NCI-H69 (cell line): ENCODE measurements at places on chromosomes 13 and 19.

DNA sequence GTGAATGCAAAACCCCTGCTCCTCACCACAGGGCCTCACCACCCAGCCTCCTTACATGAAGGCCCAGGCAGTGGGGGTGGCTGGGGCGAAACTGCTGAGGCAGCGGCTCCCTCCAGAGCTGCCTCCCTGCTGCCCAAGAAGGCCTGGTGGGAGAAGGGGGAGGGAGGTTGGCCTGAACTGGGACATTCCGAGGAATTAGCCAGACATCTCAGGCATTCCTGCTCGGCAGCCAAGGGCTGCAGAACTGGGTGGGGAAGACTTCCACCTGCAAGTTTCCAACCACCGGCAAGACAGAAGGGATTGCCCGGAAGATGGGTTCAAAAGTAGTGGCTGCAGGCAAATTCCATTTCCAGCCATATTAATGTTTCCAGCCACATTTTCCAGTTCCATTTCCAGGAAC is 2.3 kb upstream of the PSPN start:
- no peak for DNase-seq

DNA sequence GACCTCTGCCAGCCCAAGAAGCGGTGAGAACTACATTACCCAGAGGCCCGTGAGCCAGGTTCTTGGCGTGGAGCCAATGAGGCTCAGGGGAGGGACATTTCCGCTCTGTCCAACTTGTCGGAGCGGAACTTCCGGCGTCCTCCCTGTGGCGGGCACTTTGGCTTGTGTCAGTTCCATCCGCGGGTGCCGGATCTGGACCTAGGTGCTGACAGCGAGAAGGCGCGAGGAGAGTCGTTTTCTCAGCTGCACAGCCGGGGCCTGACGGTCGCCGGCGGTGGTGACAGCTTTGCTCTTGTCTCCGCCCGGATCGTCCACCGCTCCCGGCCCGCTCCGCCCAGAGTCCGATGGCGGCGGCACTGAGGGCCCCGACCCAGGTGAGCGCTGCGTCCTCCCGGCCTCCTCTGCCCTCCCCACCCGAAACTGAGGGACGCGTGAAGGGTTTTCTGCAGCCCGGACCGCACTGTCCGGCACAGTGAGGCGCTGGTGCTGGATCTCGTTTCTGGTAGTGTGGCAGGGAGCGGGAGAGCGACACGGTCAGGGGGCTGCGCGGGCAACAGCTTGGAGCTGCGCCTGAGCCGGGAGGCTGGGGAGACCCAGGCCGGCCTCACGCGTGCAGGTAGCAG is at the start of gene ZNF530:
Gene ZNF530, plus strand, starts transcription at position 125 of the 623 bp plus-strand sequence. CDS start 4,461 bp downstream, outside the sequence.
- DNase-seq, result peak; percentile 97

- DNase-seq, result no peak
These were observed 3.7 kb upstream of the SMIM17 start for GRCh38 chr19:56639217-56639616.

GRCh38 chr19:5487222-5487621 is 32.0 kb downstream of the ZNRF4 start:
- no peak for DNase-seq

- DNase-seq, result no peak
These were observed 2.4 kb downstream of the ATP8B3 start for GRCh38 chr19:1809678-1810077.

DNA sequence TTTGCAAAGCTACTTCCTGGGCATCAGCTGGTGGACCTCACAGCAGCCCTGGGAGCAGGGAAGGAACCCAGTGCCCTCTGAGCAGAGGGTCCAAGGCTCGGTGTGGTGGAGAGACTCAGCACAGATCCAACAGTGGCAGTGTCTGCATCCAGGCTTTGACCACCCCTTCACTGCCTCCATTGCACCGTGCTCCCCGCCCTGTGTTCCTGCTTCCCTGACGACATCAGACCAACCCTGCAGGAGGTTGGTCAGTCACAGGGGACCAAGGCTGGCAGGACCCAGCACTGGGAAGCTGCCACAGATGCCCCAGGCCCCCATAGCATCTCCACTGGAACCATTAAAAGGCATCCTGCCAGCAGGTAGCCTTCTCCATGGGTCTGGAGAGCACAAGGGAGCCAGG is 7.8 kb upstream of the VSTM2B start:
- no peak for DNase-seq

GRCh38 chr19:46719629-46720502 is 3.0 kb upstream of the PRKD2 start:
- no peak for DNase-seq

GRCh38 chr19:35901854-35902661 is at the start of gene HCST:
TSS of gene HCST (plus strand) at chr19:35902529. CDS start at chr19:35902594, 65 bp downstream.
- no peak for DNase-seq

DNA sequence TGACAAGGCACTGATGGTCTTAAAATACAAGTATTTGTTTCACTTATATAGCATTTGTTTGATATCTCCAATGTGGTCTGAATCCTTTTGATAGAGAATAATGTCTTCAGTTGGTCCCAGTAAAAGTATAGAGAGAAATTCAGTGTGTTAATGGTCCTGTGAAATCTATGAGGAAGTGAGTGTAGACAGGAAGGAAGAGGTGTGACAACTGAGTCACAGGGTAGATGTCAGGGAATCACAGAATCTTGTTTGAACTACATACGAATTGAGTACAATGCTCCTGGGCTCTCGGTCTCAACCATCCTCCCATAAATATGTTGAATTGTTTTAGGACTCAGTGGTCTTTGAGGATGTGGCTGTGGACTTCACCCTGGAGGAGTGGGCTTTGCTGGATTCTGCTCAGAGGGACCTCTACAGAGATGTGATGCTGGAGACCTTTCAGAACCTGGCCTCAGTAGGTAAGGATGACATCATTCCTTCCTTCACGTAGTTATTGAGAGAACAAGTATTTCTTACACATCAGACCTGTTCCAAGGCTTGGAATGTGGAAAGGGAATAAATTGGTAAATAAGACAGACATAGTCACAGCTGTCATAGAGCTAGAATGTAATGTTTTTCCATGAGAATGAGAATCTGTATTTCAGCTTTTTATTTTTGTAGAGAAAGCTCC is 9.1 kb downstream of the ZNF555 start:
- no peak for DNase-seq

- no peak for DNase-seq
These were observed 25.8 kb upstream of the SPATA13 start for GRCh38 chr13:24134757-24135156.

- DNase-seq, result peak; percentile 98
These were observed 3.6 kb upstream of the REXO1 start for GRCh38 chr19:1851654-1852580.

- no peak for DNase-seq
These were observed 2.5 kb downstream of the RPS9 start for GRCh38 chr19:54203151-54203611.
